ENCODE measurements at places on chromosomes 7 and 10. TPM values are rescaled to one million over a fixed set of nuclear protein-coding genes. Genes with fewer than 3 reads are reported as not detected.

DNA sequence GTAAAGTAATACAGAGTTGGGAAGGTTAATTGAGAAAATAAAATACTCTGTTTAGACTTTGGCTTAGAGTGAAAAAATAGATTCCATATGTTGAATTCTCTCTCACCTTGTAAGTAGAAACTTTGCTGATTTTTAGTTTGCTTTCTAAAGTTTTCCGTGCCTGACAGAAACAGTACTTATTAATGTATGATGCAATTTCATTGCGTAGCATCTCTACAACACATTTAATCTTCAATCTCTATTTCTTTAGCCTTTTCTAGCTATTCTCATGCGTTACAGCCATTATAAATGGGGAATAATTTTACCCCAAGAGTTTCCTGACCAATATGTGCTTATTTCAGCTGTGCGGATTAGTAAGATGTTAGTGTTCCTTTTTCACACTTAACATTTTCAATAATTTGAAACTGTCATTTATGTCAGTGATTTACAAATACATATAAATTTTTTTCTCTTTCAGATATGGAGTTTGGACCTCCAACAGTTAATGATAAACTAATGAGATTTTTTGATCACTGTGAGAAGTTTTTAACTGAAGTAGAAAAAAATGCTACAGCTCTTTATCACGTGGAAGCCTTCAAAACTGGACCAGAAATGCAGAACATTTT is 3.3 kb downstream of the MINPP1 start:
- H3K27me3 ChIP-seq = no peaks in the 10 kb centered on the region
- no peaks in the 10 kb centered on the region for H3K4me1 ChIP-seq
- peaks cover 38% of the 10 kb centered on the region for H3K36me3 ChIP-seq

DNA sequence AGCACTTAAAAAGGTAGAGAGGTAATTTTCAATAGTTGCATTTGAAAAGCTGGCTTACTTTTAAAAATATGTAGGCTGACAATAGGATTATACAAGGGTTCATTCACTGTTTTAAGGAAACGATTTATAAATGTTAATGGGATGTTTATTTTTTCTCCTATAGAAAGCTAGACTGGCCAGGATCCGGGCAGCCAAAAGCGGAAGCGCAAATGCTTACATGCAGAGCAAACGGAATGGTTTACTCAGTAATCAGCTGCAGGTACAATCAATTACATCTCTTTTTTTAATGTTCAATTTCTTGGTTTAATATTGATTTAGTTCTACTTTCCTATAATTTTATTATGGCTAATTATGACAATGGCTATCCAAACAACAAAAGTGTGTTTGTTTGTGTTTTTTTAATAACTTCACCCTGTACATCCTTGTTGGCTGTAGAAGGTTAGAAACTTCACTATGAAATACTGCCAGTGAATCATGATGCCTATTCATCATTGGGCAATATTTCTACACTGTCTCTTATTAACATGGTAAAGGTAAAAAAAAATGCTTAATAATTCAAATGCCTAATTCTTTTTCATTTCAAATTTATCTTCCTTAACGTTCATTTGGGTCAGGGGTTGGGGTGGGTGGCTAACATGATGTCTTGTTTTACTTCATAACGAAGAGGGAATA is 116.4 kb downstream of the TSPAN12 start:
- DNase-seq = no peak
- peaks cover 5% of the 10 kb centered on the region for H3K4me1 ChIP-seq
- H3K36me3 ChIP-seq = no peaks in the 10 kb centered on the region
- no peaks in the 10 kb centered on the region for H3K27me3 ChIP-seq
- H3K27ac ChIP-seq = no peak overlapping the region

DNA sequence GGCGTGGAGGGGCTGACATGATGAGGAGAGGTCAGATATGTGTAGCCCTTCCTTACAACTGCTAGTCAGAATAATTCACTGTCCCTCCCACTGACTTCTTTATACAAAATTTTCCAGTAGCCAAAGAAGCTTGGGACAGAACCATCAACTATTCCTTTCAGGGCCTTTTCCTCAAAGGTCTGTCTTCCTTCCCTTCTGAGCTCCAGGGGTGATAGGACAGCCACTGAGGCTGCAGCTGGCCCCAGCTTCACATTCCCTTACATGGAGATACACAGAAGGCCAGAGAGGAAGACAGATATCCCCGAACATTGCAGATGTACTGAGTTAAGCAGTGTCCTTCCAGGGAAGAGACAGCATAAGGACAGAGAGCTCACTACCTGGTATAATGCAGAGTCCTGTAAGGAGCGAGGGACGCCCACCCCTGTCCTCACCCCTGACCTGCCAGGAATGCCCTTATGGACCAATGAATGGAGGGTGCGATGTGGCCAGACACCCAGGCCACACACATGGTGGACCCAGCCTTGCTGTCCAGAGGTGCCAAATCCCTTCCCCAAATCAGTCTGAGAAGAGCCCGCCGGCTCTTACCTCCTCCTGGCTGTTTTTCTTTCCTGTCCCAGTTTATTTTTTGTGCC is 754.7 kb downstream of the GRID1 start:
- no peaks in the 10 kb centered on the region for H3K27me3 ChIP-seq
- no peaks in the 10 kb centered on the region for H3K36me3 ChIP-seq
- H3K4me3 ChIP-seq = no peak overlapping the region
- no peak overlapping the region for H3K27ac ChIP-seq

GRCh38 chr10:74988054-74988775 is 123.2 kb upstream of the SAMD8 start:
- no peaks in the 10 kb centered on the region for H3K27me3 ChIP-seq
- no peak for DNase-seq
- H3K36me3 ChIP-seq = no peaks in the 10 kb centered on the region

DNA sequence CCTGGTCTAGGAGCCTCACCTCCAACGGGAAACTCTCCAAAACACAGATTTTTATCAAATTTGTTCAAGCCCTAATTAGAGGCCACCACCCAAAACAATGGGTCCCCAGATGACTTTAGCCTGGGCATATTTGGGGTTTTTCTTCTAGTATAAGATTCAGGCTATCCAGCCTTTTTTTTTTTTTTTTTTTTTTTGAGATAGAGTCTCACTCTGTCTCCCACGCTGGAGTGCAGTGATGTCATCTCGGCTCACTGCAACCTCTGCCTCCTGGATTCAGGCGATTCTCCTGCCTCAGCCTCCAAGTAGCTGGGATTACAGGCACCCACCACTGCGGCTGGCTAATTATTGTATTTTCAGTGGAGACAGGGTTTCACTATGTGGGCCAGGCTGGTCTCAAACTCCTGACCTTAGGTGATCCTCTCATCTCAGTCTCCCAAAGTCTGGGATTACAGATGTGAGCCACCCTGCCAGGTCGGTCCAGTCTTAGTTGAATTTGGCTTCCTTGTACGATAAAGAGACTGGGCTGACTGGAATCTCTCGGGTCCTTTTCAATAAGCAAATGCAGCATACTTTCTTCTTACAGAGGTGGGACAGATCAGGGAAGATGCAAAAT is 91.4 kb upstream of the KLF6 start:
- no peak for DNase-seq
- no peaks in the 10 kb centered on the region for H3K27me3 ChIP-seq
- H3K4me3 ChIP-seq = no peak overlapping the region
- H3K4me1 ChIP-seq = no peaks in the 10 kb centered on the region

- no peaks in the 10 kb centered on the region for H3K4me1 ChIP-seq
- H3K27me3 ChIP-seq = no peaks in the 10 kb centered on the region
- no peak overlapping the region for H3K4me3 ChIP-seq
- DNase-seq = no peak
- no peaks in the 10 kb centered on the region for H3K36me3 ChIP-seq
Observed at GRCh38 chr10:72134785-72135767, 46.7 kb upstream of the SPOCK2 start.

The AEBP1 gene
- total RNA-seq = 39.4 TPM

The AOAH gene
- 0.55 TPM for total RNA-seq
